Stimulated activated CD4-positive, alpha-beta T cell treated with anti-CD3 and anti-CD28 coated beads, Interleukin-2, amount 100 ng/mL, for 24 hours (primary cell): ENCODE measurements at places on chromosomes 16 and 17.

- no peak for DNase-seq
Measured at GRCh38 chr16:35344012-35344762, 1884.8 kb downstream of the TP53TG3F start.

DNA sequence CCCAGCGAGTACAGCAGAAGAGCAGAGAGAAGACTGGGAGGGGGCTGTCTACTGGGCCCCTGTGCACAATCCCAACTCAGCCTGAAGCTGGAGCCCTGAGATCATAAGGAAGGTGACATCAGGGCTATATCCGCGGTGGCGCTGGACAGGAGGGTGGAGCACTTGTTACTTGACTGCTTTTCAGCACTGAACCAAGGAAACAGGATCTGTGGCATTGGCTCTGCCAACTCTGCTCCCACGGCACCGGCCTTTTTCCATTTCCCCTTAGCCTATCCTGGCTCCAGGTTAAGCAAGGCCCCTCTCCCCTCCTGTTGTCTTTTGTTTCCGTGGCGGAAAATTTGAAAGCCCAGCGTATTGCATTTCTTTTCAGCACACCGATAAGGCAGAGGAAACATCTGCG lies 125.0 kb upstream of the IRX3 start:
- DNase-seq: no peak

DNA sequence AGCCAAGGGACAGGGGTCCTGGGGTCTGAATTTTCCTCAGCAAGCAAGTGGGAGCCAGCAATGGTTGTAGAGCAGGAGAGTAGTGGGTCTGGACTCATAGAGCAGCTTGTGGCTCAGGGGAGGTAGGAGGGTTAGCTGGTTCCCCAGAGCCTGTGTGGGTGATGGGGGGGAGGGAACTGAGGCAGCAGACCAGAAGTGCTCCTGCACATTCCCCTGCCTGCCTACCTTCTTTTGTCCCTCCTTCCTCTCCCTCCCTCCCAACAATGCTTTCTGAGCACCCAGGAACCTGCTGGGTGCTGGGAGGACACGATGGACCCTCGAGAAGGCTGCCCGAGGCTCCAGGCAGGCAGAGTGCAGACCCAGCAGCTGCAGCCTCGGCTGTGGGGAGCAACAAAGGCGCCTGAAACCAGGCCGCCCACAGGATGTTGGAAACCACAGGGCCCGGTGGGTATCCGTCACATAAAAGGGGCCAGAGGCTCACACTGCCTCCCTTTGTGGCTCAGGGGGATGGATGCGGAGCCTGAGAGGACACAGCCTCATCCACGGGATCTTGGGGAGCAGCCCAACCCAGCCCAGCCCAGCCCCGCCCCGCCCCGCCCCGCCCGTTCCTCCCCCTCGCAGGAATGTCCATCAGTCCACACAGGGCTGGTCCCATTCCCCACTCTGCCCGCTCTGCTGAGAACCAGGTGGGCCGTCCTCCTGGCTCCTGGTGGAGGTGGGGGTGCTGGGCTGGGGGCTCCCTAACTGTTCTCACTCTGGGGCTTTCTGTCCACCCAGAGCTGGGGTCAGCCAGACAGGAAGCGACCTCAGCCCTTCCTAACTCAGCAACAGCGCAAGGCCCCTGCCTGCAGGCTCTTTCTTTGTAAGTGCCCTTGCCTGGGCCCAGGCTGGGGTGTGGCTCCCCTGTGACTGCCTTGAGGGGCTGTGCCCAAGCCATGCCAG lies 1.7 kb upstream of the NLRC3 start:
- DNase-seq: peak; percentile 72

- DNase-seq: no peak
Measured at GRCh38 chr16:79008869-79009179, 591.7 kb downstream of the MAF start.

DNA sequence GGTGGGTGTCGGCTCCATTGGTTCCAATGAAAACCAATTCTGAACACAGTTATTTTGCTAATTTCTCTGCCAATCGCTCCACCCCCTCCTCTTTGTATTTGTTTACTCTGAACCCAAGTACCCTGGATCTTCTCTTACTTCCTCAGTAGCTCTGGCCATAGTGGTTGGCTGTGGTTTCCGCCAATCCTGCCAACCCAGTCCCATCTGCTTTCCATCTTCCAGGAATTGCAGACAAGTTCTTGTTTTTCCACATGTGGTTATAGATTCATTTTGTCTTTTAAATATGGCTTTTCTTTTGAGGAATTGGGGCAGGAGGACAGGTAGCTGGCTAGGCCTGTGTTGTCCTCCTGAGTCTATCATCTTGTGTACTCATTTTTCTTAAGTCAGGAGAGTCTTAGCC lies 92.0 kb downstream of the CYLD start:
- DNase-seq: no peak

- DNase-seq: peak; percentile 51
Measured at GRCh38 chr17:4710693-4711634, 532 bp downstream of the ARRB2 start.

- DNase-seq: peak; percentile 40
Measured at GRCh38 chr17:75832652-75833400, 11.4 kb downstream of the UNC13D start.

DNA sequence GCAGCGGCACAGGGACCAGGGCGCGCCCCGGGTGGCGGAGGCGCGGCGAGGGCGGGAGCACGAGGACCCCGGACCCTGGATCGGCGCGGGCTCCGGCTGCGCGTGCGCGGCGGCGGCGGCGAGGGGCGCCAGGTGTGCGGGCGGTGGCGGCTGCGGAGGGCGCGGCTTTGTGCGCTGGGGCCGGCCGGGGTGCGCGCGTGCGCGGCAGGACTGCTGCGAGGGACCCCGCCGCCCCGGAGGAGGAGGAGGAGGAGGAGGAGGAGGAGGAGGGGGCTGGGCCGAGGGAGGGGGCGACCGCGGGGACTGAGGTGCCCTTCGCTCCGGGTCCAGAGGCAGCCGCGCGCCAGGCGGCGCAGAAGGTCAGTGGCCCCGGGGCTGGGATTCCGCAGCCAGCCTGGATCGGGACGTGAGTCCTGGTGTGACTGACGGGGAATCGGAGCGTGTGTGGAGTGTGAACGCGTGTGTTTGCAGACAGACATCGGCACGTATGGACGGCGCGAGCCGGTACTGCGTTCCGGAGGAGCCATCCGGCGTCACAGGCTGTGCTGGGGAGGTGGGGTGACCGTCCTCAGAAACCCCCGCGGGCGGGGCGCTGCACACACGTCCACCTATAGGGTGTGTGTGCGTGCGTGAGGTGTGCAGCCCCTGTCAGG lies 19.5 kb upstream of the RAP1GAP2 start:
- DNase-seq: no peak

- DNase-seq: no peak
Measured at GRCh38 chr17:60224064-60224463, 74.3 kb downstream of the CA4 start.

DNA sequence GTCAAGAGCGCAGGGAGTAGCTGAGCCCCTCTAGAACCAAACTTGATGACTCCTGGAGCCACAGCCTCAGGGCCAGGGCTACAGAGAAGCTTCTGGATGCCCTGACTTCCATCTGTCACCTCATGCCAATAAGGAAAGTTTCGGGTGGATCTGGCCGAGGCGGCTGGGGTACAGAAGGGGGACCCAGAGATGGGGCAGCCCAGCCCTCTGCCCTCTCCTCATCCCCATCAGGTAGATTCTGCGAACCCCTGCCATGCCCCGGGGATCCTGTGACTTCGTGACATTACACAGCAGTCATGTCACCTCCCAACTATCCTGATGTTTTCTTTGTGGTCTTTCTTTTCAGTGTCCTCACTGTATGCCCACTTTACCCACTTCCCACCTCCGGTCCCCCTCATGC lies 114.4 kb downstream of the CCDC182 start:
- no peak for DNase-seq

GRCh38 chr17:28937044-28937729 lies 14.1 kb downstream of the PHF12 start:
- DNase-seq: no peak

DNA sequence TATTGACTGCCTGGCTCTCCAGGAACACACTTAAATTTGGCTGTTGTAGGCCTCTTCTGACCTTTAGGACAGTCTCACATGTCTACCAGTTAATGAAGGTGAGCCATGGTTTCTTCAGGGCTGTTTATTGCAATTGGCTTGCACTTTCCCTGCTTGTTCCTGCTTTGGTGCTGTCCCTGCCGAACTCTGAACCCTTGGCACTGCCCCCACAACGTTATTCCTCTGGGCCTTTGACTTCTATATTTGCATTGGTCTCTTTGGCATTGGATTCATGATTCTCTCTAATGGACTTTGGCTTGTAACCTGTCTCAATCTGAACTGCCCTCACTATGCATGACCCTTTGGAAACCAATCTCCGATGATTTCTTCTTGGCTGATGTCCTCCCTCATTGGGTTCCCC lies 299.4 kb downstream of the UTP18 start:
- DNase-seq: no peak

DNA sequence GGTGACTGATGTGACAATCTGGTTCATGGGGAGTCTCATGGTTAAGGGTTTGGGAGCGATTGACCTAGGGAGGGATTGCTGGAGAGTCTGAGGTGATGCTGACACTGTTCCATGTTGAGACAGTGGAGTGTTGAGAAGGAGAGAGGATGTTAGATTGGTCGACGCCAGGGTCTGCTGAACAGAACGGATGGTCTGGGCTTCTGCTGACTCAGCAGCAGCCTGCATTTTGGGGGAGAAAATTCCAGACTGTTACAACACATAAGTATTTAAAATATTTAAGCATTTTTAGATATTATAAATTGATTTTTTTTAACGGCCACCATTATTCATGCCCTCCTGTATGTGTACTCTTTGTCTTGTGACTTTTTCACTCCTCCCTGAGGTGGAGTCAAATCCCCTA lies 107.2 kb downstream of the TOX3 start:
- no peak for DNase-seq

DNA sequence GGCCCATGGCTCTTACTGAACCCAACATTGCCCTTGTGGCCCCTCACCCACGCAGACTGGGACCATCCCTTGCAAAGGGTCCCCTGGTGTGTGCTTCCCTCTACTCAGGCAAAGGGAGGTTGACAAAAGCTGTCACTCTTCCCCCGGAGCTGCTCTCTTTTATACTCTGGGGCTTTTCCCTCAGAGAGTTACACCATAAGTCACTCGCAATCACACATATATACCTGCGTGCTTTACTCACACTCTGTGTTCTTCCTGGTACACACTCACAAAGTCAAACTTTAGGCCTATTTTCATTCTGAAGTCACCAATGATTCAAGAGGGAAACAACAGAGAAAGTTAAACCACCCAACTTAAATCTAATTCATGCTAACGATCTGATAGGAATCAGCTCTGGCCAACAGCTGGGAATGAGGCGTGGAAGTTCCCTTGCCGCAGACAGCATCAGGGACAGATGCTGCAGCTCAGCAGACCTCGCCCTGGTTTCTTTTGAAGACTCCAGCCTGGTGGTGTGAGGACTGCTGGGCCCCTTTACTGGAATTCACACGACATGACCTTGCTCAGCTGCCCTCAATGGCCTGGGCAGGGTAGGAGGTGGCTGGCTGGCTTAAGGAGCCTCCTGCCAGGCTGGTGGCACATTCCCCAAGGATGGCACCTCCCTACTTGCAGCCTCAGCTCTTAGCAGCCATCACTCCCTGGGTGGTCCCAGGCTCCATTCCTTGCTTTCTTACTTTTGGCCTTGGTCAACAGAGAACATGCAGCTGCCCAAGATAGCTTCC lies 27.3 kb downstream of the HIC1 start:
- DNase-seq: no peak

- DNase-seq: no peak
Measured at GRCh38 chr17:67136191-67137025, 92.1 kb downstream of the CACNG1 start.

- no peak for DNase-seq
Measured at GRCh38 chr17:2453325-2453724, 52.5 kb upstream of the MNT start.

- no peak for DNase-seq
Measured at GRCh38 chr17:76686538-76687297, 24.0 kb downstream of the MXRA7 start.

GRCh38 chr16:87274794-87275193 lies 42.4 kb downstream of the C16orf95 start:
- no peak for DNase-seq

DNA sequence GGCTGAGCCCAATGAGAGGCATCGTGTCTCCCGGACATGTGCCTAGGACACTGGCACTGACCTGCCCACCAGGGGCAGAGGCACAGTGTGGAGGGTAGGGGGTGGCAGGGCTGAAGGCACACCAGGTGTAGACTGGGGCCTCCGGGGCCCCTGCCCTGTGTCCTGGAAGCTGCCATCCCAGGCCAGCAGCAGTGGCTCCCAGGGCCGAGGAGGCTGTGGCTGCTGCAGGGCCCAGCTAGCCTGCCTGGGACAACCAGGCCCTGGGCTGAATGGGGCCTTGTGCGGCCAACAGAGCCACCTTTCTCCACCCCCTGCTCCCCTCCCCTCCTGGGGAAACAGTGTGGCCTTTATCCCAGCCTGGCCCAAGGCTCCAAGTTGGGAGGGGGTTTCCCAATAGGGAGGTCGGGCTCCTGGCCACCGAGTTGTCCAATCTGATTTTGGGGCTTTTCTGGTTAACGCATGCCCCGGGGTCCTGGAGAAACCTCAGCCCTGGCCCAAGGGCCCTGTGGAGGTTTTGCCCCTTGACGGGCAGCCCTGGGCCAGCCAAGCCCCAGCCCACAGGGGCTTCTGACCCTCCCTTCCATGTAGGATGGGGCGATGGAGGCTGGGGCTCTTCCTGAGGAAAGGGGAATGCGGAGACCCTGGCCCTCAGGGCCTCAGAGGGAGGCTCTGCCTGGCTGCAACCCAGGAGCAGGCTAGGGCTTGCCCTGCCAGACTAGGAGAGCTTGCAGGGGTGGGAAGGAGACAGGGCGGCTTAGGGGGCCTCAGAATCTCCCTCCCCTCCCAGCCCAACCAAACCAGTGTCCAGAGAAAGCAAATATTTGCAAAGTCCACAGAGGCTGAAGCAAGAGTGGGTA lies 4.2 kb downstream of the MTSS2 start:
- no peak for DNase-seq

DNA sequence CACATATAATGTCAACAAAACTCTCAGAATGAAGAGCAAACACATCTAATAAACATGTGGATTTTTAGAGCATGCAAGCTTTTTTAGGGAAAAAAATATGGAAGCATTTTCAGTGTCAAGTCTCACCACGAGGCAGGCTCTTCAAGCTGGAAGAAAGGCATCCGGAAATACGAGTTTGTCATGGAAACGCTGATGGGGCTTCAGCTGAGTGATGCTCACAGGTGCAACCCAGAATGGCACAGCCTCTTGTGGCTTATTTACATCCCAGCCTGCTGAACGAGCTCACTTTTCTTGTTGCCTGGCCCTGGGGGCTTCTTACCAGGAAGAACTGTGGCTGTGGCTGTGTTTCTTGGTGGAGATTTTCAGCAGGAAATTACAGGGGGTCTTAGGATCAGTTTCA lies 24.1 kb upstream of the DYNLL2 start:
- no peak for DNase-seq
